CD4-positive, alpha-beta T cell treated with Interleukin-2 at 100 ng/mL for 4 hours (primary cell): ENCODE measurements at places on chromosomes 12 and 14.
A peak's percentile ranks its signal among the peaks of the same experiment; 100 is the strongest.

DNA sequence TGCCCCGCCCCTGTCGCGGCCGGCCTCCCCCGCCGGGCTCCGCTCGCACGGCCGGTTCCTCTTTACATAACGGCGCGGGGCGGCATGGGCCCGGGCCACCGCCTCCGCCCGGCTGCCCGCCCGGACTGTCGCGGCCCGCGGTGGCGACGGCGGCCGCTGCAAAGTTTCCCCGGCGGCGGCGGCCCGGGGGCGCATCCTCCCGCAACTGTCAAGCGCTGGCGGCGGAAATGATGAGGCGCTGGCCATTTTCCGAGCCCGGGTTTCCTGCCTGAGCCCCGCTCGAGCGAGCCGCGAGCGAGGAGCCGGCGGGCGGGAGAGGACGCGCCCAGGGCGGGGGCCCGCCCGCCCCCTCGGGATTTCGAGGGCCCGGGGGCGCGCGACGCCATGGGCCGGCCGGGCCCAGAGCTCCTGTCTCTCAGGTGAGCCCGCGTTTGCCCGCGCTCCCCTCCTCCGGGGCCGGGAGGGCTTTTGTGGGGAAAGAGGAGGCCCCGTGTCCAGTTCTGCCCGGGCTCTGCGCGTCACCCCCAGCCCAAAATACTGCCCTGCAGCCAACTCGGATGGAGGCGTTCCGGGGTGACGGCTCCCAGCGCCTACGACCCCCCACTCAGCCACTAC, at the start of gene SH2B3:
Gene SH2B3, plus strand, starts transcription at position 65 of the 615 bp plus-strand sequence. CDS start 12,223 bp downstream, outside the sequence.
- DNase-seq, result peak; percentile 74

DNA sequence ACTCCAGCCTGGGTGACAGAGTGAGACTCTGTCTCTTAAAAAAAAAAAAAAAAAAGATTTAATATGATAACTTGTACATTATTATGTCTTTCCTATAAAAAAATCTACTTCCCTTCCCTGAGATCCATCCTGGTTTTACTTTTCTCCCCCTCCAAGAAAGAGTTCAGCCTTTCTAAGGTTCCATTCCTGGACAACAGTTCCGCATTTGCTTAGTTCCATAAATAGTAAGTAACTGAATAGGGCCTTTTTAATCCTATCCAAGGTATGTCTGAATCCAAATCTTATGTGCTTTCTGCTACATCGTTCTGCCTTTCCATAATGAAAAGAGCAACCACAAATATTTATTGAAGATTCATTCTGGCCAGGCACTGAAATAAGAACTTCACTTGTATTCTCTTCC, 187.8 kb downstream of the DACT1 start:
- no peak for DNase-seq

- DNase-seq, result no peak
These were observed 62.1 kb upstream of the SLC38A4 start for GRCh38 chr12:46887870-46888269.

DNA sequence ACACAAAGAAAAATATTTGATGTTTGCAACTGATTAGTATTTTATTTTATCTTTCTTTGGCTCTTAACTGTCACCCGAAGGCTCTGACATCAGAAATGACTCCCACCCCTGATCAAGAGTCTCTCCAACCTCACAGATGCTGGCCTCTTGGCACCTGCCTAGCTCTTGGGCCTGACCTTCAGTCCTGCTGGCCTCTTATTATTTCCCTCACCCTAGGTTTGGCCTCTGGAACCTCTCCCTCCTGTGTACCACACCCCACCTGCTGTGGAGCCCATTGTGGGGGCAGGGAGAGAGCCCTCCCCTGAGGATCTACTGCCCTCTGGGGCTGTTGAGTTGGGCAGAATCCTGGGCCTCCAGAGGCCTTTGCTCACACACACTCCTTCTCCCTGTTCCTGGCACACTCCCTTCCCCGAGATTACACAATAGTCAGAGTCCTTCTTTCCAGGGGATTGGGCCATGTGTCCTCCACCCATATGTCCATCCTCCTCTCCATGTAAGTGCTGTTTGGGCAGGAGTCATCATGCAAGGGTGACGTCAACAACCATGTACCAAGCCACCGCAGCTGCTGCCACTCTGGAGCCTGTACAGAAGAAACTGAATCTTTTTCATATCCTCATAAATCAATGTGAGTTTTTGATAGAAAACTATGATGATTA, 124.3 kb downstream of the RASSF9 start:
- no peak for DNase-seq

DNA sequence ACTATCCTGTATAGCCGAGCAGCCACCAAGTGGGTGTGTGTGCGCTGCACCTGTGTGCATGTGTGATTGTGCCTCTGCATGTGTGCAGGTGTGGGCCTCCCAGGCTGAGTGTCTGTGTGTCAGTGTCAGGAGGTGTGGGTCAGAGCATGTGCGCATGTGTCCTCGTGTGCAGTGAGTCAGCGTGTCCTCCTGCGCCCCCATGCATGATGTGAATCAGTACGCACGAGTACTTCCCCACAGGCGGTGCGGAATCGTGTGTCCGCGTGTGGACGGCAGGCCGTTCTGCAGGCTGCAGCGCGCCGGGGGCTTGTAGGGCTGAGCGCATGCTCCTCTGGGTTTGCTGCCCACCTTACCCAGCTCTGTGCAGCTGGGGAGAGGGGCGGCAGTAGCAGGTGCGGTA, 34.2 kb downstream of the DTX1 start:
- DNase-seq, result no peak

DNA sequence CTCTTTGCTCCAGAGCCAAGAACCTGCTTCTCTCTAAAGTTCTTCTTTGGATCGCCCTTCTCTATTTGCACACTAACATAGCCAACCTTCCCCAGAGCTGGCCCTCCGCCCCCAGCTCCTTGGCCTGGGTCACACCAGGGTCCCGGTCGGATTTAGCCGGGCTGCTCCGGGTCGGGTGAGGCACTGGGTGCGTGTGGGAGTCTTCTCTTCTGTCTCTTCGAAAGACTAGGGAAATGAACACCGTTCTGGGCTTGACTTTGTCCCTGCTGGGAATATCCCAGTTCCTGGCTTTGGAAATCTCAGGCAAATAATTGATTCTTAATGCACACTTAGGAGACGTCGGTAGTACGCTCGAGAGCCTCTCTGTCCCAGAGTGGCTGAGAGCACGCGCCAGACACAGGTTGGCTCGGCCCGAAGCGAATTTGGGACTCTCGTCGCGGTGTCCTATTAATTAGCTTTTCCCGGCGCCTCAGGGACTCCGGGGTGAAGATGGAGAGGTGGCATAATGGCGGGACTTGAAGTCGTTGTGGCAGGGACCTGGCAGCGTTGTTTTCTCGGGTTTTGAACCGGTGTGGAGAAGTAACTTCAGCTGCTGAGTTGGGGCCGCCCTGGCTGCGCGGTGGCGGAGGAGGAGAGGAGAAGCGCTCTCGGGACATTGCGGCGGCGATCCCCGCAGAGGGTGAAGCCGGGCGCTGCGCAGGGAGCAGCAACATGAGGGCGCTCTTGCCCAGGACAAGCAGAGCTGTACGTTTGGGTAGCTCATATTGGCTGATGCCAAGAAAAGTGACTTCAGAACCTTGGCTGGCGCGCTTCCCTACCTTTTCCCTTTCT, 7.5 kb downstream of the FOXG1 start:
- no peak for DNase-seq

DNA sequence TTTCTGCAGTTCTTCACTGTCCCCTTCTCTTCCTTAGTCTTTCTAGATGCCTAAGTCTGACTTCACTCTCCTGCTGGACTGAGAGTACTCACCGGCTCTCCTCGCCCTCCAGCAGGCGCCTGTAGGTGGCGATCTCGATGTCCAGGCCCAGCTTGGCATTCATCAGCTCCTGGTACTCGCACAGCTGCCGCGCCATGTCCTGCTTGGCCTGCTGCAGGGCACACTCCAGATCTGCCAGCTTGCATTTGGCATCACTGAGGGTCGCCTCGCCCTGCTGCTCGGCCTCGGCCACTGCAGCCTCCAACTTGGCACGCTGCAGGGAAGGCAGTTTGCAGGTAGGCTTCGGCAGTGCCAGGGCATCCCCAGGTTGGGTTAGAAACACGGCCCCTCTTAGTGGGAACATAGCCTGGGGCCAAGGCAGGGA, 5.2 kb downstream of the KRT84 start:
- DNase-seq, result no peak

- no peak for DNase-seq
These were observed 17.2 kb upstream of the ARID2 start for GRCh38 chr12:45712319-45712718.

GRCh38 chr14:63276016-63276415, 42.7 kb downstream of the GPHB5 start:
- no peak for DNase-seq

DNA sequence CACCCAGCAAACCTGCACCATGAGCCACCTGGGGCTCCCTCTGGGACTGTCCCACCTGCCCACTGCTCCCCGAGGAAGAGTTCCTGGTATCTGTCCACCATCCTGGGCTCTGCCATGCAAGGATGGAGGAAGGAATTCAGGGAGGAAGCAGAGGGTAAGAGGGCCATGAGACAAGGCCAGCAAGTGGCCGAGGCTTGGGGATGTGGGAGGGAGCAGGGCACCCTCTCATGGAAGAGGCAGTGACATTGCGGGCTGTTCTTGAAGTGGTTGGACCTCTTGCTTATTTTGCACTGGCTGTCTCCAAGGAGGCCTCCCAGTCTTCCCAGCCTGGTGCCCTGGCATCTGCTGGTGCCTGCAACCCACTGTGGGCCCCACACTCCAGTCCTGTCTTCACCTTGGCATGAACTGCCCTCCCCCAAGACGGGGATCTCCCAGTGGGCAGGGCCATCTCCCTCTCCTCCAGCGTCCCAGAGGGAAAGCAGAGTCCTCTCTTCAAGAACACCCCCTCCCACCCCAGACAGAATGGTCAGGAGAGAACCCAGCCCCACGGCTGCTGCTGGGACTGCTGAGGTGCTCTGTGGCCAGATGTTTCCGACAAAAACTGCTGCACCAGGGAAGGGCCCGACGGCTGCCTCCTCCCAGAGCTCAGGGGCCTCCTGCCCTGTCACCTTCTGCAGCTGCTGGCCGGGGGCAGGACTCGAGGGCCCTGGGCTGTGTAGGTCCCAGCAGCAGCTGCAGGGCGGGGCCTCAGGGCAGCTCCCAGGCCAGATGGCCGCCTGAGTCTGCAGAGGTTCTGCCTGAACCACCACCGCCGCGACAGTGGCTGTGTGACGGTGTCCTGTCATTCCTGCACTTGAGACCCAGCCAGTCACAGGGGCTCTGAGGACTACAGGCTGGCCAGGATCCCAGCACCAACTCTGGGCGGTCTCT, 1.8 kb upstream of the AKT1 start:
- no peak for DNase-seq
